Bladder microvascular endothelial cell (primary cell): ENCODE measurements at places on chromosomes 5 and 9. TPM values are rescaled to one million over a fixed set of nuclear protein-coding genes. Genes with fewer than 3 reads are reported as not detected.

The CHD1 gene
- 43.7 and 84.3 TPM in 2 replicates for total RNA-seq

The IFNA13 gene
- not detected in 2 replicates for total RNA-seq

The DPM2 gene
- 6.2 and 14.2 TPM in 2 replicates for total RNA-seq

The FSTL4 gene
- 0.38 TPM in 1 of 2 replicates, not detected in the other for total RNA-seq

The EDIL3 gene
- total RNA-seq = 0.65 and 1.0 TPM in 2 replicates

The ITK gene
- total RNA-seq = not detected in 2 replicates

The EPB41L4B gene
- total RNA-seq = 0.16 and 0.57 TPM in 2 replicates

The DCANP1 gene
- total RNA-seq = not detected in 2 replicates

The EIF4E1B gene
- total RNA-seq = not detected in 2 replicates
